ENCODE measurements at places on chromosomes 1 and 21. TPM values are rescaled to one million over a fixed set of nuclear protein-coding genes. Genes with fewer than 3 reads are reported as not detected.

The ARID4B gene
- 28.2 TPM for total RNA-seq

The S100A7A gene
- not detected for total RNA-seq

The MEX3A gene
- 1.2 TPM for total RNA-seq

The THEM5 gene
- total RNA-seq, result not detected

All from regular cardiac myocyte (primary cell).